ENCODE measurements at places on chromosomes 1 and 21.

- DNase-seq, result no peak
These were observed 71.3 kb downstream of the ATP5PO start for GRCh38 chr21:33844104-33844889.

DNA sequence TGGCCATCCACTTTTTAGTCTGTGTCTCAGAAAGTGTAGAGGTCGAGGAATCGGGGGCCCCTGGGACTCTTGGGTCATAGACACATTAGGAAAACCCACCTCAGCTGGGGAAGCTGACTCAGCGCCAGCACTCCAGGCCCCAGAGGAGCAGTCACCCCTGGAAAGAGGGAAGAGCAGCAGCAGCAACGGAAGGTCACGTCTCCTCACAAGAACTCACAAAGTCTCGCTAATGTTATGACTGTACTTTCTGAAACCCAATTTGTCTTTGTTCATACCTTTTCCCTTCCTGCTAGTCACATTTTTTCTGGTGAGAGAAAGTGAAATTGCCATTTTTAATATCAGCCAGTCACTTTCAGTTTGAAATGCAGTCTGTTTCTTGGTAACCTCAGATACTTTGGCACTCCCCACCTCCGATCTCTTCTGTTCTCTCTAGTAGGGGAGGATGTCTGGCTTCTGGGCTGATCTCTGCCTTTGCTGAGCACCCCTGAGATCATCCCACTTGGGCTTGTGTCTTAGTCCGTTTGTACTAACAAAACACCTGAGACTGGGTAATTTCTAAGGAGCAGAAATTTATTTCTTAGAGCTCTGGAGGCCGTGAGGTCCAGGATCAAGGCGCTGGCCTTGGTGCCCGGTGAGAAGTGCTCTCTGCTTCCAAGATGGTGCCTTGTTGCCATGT, 6.0 kb upstream of the NLRP3 start:
- no peak for DNase-seq

DNA sequence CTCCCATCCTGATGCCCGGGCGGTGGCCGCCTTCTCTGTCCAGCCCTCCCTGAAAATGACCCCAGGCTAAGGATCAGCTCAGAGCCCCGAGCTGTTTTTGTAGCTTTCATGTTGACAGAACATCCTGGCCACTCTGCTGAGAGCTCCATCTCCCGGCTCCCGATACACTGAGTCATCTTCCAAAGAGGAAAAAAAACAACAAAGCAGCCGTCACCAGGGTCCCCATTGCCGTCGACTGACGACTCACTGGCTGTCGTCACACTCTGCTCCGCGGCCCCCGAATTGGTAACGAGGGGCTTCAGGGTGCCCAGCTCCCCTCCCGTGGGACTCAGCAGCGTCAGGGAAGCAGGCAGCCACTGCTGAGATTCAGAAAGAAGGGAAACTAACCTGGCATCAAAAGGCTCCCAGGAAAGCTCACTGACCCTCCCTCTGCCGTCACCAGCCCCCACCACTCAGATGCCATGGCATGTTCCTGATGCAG, 67.2 kb downstream of the CD46 start:
- no peak for DNase-seq

DNA sequence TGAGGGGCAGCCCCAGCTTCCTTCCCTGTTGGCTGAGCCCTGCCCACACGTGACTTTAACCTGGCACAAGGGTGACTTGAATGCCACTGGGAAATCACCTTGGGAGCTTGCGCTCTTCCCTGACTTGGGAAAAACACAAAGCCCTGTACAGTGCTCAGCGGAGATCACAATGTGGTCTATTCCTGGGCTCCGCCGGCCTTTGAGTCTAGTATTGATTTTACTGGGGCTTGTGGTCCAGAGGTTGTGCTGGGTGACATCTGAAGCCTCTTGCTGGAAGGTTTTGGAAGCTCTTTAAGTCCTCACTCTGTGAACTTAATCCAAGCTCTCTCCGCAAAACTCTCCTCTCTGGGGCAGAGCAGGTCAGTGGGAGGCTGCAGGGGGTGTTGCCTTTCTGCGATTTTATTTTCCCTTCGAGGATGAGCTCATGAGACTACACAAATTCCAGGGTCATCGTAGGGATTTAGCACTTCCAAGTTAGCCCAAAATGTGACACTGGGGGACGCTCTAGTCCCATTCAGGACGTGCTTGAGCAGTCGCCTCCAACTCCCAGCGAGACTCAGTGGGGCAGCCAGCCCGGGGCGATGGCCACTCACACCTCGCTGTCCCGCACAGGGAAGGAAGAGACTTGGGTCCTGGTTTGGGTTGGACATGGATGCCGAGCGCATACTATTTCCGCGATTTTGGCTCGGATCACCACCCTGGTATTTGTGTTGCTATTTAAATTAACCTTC, 291.9 kb upstream of the AJAP1 start:
- no peak for DNase-seq

DNA sequence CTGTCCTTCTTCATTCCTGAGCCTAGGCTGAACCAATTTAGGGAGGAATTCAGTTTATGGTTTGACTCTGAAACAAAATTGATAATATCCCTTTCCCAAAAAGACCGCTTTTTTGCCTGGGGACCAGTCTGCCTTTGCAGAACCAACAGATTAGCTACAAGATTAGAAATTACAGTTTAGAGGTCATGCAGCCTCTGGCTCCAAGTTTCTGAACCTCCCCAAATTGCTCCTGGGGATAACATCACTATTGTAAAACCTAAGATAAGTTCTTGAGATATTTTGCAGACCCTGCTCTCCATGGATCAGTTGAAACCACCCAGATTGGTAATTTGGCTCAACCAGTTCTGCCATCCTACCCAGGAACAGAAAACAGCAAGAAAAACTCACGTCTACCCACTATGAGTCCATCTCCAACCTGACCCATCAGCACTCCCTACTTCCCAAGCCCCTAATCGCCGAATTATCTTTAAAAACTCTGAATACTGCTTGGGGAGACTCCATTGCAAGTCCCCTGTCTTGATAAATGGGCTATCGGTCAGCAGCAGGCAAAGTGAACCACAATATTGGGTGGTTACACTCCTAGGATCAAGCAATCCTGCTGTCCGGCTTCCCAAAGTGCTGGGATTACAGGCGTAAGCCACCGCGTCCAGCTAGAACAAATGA, 605 bp upstream of the RABGGTB start:
- no peak for DNase-seq

- no peak for DNase-seq
These were observed 23.1 kb upstream of the PAXBP1 start for GRCh38 chr21:32794644-32795079.
